ENCODE measurements at places on chromosomes 12 and 14. TPM values are rescaled to one million over a fixed set of nuclear protein-coding genes. Genes with fewer than 3 reads are reported as not detected.

- H3K27me3 ChIP-seq, result peaks cover 4% of the 10 kb centered on the region
- DNase-seq, result no peak
- H3K4me3 ChIP-seq, result peak overlapping the region; percentile 56
These were observed 4.4 kb downstream of the MMP17 start for GRCh38 chr12:131832321-131833231.

DNA sequence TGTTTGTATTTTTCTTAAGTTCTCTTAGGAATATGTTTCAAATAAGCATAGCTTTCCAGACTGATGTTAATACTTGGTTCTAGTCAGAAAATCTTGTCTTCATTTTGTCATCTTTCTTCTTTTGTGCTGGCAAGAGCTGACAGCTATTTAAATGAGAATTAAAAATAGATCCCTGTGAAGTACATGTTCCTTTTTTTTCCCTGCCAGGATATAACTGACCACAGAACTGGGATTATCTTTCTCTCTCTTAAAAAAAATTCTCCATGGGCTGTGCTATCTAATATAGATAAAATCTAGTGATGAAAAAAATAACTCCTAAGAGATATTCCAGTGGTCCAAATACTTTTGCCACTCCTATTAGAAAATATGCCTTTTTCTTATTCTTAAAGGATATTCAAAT lies 163.4 kb downstream of the AKAP6 start:
- peak overlapping the region; percentile 88 for H3K27ac ChIP-seq
- no peak for DNase-seq
- no peaks in the 10 kb centered on the region for H3K36me3 ChIP-seq
- H3K4me3 ChIP-seq, result no peak overlapping the region
- no peaks in the 10 kb centered on the region for H3K4me1 ChIP-seq

DNA sequence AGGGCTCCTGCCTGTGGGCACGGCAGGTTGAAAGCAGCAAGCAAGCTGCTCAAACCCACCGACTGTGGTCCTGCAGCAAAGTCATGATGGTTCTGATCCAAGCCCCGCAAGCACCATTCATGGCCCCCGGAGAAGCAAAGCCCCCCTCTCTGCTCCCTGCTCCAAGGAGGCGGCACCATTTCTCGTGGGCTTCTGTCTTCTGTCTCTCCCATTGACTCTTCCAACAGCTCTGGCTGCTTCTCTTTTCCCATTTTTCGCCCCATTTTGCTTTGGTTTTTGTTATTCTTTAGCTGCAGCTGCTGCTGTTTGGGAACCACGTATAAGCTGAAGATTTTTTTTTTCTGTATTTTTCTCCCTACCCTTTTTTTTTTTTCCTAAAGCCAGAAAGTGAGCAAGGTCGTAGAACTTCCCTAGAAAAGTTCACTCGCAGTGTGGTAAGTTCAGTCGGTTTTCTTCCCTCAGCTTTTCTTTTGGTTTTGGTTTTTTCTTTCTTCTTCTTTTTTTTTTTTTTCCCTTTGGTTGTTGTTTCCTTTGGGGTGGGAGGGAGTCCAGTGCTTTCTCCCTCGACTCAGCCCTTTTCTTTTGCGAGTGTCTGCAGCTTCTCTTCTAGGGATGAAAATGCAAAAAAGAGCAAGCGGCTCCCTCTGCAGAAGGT lies 354.1 kb downstream of the DPF3 start:
- H3K4me1 ChIP-seq, result peaks cover 6% of the 10 kb centered on the region
- H3K36me3 ChIP-seq, result no peaks in the 10 kb centered on the region
- no peak overlapping the region for H3K27ac ChIP-seq
- no peaks in the 10 kb centered on the region for H3K27me3 ChIP-seq

Gene SLC11A2
- 40.9 TPM for total RNA-seq

Gene INSM2
- total RNA-seq, result not detected

Data from right atrium auricular region (tissue), 2 donors.